Kasumi-1 (cell line): ENCODE measurements at places on chromosomes 16 and 17.
A peak's percentile ranks its signal among the peaks of the same experiment; 100 is the strongest.

GRCh38 chr17:49777563-49777962 is 10.9 kb upstream of the KAT7 start:
- DNase-seq, result no peak

- DNase-seq, result no peak
Measured at GRCh38 chr17:14805348-14805747, 459.8 kb downstream of the PMP22 start.

DNA sequence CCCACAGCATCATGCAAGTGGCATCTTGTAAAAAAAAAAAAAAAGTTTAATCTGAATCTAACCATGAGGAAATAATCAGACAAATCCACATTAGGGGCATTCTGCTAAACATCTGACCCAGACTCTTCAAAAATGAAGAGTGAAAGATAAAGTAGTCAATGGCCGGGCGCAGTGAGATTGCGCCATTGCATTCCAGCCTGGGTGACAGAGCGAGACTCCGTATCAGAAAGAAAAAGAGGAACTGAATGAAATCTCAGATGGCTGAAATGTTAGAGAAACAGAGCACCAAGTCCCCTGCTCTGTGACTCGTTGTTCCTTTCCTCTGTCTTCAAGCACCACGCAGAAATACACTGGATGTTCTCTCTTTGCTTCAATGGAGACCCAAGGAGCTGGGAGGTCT is 12.7 kb upstream of the RNF135 start:
- peak; percentile 87 for DNase-seq

GRCh38 chr17:57257895-57258851 is 1.9 kb downstream of the MSI2 start:
- DNase-seq, result peak; percentile 30

GRCh38 chr17:50872710-50873424 is 6.7 kb upstream of the TOB1 start:
- DNase-seq, result peak; percentile 95

DNA sequence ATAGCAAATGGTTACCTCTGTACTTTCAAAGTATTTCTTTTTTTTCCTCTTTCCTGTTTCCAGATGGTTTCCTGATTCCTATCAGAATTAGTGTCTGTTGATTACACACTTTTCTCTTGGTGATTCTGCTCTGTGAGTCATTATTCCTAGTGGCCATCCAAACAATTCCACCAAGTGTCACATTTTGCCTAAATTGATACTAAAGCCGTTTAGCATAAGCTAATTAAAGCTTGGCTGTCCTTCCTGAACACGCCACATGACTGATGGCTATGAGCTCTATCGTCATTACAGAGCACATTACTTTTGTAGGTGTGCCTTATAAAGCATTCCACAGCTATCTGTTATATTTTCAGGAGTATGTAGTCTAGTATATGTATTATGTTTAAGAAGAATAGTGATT is 671.2 kb downstream of the CDH8 start:
- no peak for DNase-seq

DNA sequence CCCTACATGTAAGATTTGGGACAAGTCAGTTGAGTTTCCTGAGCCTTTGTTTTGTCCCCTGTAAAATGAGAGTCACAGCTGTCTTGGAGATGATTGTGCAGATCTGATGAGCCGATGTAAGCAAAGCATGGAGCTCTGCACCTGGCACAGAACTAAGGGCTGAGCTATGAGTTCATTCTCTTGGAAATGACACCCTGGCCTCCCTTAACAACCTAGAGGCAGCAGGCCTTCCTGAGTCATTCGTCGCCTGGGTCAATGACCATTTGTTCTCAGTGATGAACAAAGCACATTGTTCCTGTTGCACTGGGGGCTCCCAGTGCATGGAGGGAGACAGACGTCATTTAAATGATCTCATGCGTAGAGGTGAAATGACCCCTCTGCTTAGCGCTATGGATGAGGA is 62.8 kb upstream of the GCSH start:
- DNase-seq, result no peak

- DNase-seq, result no peak
Measured at GRCh38 chr16:23258919-23259237, 43.2 kb upstream of the SCNN1B start.

- DNase-seq, result no peak
Measured at GRCh38 chr17:52212851-52213250, 54.3 kb upstream of the CA10 start.

GRCh38 chr16:57635266-57636097 is 7.1 kb downstream of the ADGRG1 start:
- no peak for DNase-seq

GRCh38 chr16:84610376-84610775 is 7.5 kb downstream of the COTL1 start:
- no peak for DNase-seq

GRCh38 chr17:74082886-74083285 is 120.6 kb upstream of the RPL38 start:
- DNase-seq, result no peak

DNA sequence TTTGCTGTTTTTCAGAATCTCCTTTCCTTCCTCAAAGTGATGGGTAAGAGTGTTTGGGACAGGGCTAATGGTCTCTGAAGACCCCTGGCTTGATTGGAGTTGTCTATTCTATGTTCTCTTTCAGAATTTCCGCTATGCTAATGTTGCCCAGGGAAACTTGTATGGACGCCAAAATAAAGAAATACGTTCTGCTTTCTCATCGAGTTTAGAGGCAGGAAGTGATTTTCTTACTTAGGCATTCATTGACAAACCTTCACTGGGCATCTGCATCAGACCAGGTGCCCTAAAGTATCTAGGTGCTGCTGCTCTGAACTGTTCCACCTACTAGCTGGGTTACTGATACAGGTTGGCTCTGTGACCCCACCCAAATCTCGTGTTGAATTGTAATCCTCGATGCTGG is 787.9 kb upstream of the EEF2KMT start:
- no peak for DNase-seq

DNA sequence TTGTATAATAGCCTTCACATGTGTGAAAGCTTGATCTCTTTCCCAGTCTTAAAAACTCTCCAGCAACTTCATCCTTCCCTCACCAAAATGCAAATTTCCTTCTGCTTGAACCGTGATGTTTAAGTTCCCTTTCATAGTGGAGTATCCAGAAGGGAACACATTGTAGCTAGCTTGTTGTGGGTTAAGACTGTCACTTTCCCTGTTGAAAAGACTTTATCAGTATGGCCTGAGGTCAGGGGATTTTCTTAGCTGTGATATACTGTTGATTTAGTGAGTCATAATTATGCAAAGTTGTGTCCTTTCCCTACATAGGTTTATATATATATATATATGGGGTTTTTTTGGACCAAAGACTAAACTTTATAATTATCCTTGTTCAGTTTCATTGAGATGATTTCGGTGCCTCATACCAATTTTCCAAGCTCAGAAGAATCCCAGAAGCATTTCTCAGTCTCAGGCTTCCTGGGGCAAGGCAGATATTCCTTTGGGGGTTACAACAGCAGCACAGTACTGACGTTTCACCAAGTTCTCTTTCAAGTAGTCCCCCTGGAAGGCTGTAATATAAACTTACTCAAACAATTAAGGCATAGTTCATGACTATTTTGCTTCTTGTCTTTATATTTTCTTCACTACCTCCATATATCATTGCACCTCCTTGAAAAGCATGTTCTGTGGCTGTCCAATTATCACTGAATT is 35.7 kb downstream of the ESRP2 start:
- DNase-seq, result no peak

- DNase-seq, result no peak
Measured at GRCh38 chr16:28473714-28474265, 1.7 kb upstream of the NPIPB7 start.

GRCh38 chr17:17463821-17464220 is 13.0 kb upstream of the MED9 start:
- no peak for DNase-seq

GRCh38 chr17:51638971-51639370 is 378.6 kb downstream of the UTP18 start:
- no peak for DNase-seq

- DNase-seq, result no peak
Measured at GRCh38 chr17:27445971-27446370, 10.3 kb upstream of the KSR1 start.

- DNase-seq, result no peak
Measured at GRCh38 chr16:53429221-53429943, 4.9 kb upstream of the RBL2 start.

- DNase-seq, result no peak
Measured at GRCh38 chr17:32903774-32904673, 23.9 kb upstream of the TMEM98 start.

- DNase-seq, result no peak
Measured at GRCh38 chr17:48202959-48203358, 95.4 kb downstream of the SNX11 start.

DNA sequence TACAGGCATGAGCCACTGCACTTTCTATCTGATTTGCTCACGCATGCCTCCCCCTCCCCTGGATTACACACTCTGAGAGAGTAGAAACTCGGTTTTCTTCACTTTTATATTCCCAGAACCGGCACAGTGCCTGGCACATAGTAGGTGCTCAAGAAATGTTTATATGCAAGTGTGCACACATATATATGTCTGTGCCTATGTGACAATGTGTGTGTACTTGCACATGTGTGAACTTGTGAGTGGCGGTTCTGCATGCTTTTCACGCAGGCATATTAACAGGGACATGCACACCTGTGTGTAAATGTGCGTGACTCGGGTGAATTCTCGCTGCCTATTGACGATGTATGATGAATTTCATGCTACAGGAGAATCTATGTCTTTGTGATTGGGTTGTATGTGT is 22.1 kb upstream of the IL21R start:
- no peak for DNase-seq

DNA sequence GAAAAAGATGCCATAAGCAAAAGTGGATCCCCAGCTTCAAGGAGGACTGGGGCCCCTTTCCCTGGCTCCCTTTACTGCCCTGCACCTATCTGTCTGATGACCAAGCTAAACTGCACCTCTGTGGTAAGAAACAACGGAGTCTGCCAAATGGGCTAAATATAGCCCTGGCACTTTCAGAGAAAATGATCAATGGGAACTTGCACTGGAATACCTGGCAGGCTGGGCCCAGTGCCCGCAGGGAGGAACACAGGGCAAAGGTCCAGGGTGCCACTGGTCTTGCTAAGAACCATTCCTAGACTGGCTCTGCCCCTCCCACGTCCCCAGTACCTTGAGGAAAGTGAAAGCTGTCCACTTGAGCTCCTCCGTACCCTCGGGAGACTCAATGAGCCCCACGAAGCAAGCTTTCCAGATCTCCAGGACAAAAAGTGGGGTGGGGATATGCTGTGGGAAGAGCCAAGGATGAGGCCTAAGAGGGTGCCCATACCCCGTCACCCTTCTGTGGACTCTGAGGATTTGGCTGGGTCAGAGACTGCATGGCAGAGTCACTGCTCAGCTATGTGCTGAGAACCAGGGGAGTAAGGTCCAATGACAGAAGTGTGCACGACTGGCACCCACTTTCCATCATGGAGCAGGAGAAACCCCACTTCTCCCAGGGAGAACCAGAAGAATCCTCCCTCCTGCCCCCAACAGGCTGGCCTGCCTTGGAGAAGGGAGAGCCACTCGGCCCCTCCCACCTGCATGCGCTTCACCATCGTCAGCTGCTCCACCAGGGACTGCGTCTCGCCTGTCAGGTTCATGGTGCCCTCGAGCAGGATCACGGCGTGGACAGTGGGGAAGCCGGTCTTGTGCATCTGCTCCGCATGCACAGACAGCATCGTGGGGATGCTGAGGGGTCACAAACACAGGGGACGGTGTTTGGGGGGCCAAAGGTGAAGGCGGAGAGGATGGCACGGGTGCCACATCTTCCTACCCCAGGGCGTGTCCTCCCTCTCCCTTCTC is 17.4 kb downstream of the CSF3 start:
- DNase-seq, result no peak

GRCh38 chr17:74690409-74690825 is 22.3 kb downstream of the CD300LF start:
- DNase-seq, result peak; percentile 98

GRCh38 chr16:48381201-48381600 is 4.0 kb downstream of the SIAH1 start:
- DNase-seq, result no peak

- DNase-seq, result no peak
Measured at GRCh38 chr16:73171901-73172240, 123.9 kb upstream of the ZFHX3 start.

DNA sequence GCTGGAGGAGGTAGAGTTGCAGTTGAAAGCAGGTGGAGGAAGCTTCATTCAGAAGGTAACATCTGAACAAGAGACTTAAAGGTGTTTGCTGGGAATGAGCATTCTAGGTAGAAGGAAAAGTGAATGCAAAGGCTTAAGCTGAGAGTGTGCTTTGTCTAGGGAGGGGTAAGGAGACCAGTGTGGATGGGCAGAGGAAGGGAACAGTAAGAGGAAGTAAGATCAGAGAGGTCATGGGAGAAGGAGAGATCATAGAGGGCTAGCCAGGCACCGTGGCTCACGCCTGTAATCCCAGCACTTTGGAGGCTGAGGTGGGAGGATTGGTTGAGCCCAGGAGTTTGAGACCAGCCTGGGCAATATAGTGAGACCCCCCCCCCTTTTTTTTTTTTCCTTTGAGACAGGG is 3.3 kb downstream of the STX4 start:
- DNase-seq, result peak; percentile 28

DNA sequence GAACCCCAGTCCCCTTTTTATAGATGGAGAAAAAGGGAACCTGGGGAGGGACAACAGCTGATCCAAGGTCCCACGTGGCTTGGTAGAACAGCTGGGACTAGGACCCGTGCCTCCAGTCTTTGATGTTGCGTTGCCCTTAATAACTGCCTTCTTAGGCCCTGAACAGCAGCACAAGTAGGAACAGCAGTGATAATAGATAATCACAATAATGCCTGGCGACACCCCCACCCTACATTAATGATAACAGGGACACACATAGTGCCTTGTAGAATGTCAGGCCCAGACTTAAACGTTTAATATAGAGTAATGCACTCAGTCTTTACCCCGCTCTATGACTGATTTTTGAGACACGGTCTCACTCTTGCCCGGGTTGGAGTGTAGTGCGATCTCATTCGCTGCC is 96.4 kb downstream of the ABCC6 start:
- no peak for DNase-seq

- DNase-seq, result no peak
Measured at GRCh38 chr17:73201215-73202069, 8.6 kb downstream of the COG1 start.

DNA sequence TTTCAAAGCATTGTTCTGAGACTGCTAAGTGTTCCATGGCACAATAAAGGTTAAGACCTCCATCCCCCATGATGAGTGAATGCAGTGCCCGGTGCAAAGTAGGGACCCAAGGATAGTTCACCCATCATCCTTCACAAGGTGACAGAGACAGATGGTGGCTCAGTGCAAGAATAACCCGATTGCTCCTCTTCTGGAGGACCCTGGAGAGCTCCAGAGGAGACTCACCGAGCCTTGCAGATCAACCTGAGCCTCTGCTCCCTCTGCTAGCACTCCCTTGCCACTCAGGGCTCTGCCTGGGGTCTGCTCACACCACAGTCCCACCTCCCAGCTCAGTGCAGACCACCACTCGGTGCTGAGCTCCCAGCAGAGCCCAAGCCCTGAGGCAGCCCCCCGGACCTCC is 49.3 kb downstream of the C16orf78 start:
- no peak for DNase-seq

GRCh38 chr16:4603624-4604170 is 11.0 kb downstream of the UBALD1 start:
- no peak for DNase-seq
